Activated CD4-positive, alpha-beta memory T cell treated with anti-CD3 and anti-CD28 coated beads for 36 hours (primary cell): ENCODE measurements at places on chromosomes 6 and 20. TPM values are rescaled to one million over a fixed set of nuclear protein-coding genes. Genes with fewer than 3 reads are reported as not detected.
A peak's percentile ranks its signal among the peaks of the same experiment; 100 is the strongest.

The ADGRF4 gene
- not detected for total RNA-seq

The OPN5 gene
- total RNA-seq: not detected

The LINC00237 gene
- not detected for total RNA-seq

The FAM217A gene
- not detected for total RNA-seq

The ARMH2 gene
- not detected for total RNA-seq

The CST4 gene
- total RNA-seq: not detected

The PKIB gene
- total RNA-seq: 0.48 TPM

The SCAND1 gene
- 51.3 TPM for total RNA-seq

The WFDC10B gene
- total RNA-seq: not detected

The CAPN11 gene
- total RNA-seq: not detected

- H3K27ac ChIP-seq: no peak overlapping the region
- no peak overlapping the region for H3K4me3 ChIP-seq
- peaks cover 5% of the 10 kb centered on the region for H3K36me3 ChIP-seq
- H3K4me1 ChIP-seq: peaks cover 27% of the 10 kb centered on the region
Measured at GRCh38 chr20:49660912-49661311, 52.8 kb downstream of the B4GALT5 start.

GRCh38 chr6:75842732-75843131 is 93.7 kb downstream of the MYO6 start:
- no peak overlapping the region for H3K4me3 ChIP-seq
- no peaks in the 10 kb centered on the region for H3K4me1 ChIP-seq
- no peak overlapping the region for H3K27ac ChIP-seq
- H3K36me3 ChIP-seq: no peaks in the 10 kb centered on the region
- no peaks in the 10 kb centered on the region for H3K27me3 ChIP-seq

DNA sequence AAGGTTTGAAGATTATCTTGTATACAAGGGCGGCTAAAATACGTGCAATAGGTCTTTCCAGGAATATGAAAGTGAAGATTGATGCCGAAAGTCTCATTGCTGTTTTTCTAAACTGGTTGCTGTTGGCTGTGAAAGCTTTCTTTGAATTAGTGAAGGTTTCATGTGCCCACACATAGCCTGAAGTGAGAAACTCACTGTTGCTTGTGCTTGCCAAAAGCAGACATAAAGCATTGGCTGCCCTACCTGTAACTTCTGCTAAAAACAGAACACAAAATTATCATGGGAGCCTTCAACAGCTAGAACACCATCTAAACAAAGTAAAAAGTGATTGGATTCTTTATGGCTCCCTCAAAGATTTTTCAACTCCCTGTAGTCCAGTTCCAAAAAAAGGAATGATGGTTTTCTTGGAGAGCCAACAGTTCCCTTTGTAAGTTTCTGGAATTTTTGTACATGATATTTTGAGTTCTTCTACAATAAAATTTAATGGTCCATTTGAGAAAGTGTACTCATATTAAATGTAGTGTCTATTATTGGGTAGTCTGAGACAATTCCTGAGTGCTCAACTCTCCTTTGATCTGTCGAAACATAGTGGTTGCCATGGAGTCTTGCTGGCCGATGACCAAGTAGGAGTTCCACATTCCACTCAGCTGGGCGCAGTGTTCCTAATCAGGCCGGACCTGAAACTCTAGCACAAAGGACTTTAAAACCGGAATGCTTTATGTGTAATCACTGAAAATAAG is 68.5 kb downstream of the PLEKHG1 start:
- H3K4me3 ChIP-seq: no peak overlapping the region
- H3K36me3 ChIP-seq: no peaks in the 10 kb centered on the region
- DNase-seq: no peak
- no peak overlapping the region for H3K27ac ChIP-seq
- H3K27me3 ChIP-seq: no peaks in the 10 kb centered on the region

DNA sequence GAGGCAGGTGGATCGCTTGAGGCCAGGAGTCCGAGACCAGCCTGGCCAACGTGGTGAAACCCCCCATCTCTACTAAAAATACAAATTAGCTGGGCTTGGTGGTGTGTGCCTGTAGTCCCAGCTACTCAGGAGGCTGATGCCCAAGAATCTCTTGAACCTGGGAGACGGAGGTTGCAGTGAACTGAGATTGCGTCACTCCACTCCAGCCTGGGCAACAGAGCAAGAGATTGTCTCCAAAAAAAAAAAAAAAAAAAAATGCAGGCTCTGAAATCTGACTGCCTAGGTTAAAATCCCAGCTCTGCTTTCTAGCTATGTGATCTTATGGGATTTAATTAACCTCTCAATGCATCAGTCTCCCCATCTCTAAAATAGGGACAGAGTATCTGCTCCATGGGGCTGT is 3.3 kb upstream of the TMEM217 start:
- H3K4me3 ChIP-seq: no peak overlapping the region
- no peaks in the 10 kb centered on the region for H3K27me3 ChIP-seq
- H3K27ac ChIP-seq: no peak overlapping the region
- peaks cover 2% of the 10 kb centered on the region for H3K36me3 ChIP-seq
- DNase-seq: no peak

DNA sequence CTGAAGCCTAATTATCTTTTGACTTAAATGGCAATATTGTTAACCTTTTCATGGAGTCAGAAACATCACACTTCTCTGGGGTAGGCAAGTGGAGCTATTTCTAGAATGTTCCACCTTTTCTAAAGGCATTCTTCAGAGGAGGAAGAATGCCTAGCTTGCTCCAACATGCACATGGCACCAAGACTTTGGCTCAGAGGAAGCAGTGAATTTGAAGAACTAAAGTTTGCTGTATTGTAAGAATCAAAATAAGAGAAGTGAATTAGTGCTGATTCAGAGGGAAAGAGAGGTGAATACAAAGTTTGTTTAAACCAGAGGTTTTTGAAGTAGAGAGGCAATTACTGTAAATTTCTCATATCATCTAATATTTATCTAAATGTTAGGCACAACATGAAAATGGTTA is 92.2 kb downstream of the SOBP start:
- H3K27ac ChIP-seq: no peak overlapping the region
- peaks cover 9% of the 10 kb centered on the region for H3K27me3 ChIP-seq
- H3K4me3 ChIP-seq: no peak overlapping the region
- DNase-seq: no peak
- no peaks in the 10 kb centered on the region for H3K4me1 ChIP-seq

DNA sequence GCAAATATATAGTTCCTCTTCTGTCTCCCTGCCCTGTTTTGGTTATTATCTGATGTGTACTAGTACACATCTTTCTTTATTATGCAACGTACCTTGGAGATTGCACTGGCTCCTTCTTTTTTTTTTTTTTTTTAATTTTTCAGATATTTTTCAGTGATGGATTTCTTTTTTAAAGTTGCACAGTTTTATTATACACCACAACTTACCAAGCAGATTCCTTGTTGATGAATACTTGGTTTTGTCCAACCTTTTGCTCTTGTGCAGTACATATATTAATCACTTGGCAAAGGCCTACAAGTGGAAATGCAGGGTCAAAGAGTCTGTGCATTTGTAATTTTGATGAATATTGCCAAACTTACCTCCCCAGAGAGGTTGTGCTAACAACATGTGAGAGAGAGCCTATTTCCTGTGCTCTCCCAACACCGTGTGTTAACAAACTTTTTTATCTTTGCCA is 50.1 kb upstream of the RNF24 start:
- no peaks in the 10 kb centered on the region for H3K27me3 ChIP-seq
- no peak overlapping the region for H3K4me3 ChIP-seq
- DNase-seq: no peak

DNA sequence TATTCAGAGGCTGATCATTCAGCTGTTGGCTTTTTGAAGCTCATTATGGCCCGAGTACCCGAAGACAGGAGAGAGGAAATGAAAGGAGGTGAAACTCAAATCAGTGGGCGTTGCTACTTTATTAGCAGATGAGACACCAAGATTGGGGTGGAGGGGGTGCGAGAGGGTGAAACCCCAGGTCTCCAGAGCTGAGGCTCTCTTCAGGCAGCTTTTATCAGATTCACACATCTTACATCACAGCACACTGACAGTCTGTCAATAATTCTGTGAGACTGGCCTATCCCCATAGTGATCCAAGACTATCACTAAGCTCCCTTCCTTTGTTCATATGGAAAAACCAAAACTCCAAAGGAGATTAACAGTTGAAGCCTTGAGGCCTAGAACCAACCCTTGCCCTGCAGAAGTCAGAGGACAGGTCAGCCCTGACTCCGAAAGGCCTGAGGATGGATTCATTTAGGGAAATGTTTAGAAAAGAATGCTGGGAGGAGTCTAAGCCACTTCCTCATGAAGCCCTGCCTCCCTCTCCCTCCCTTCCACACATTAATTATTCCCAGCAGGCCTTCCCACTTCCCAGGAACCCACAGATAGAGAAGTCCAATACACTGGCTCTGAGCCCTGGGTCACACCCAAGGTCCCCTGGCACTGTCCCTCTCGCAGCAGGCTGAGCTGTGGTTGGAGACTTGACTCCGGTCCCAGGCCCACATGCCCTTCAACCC is 23.2 kb downstream of the TRERF1 start:
- H3K36me3 ChIP-seq: peaks cover 6% of the 10 kb centered on the region
- H3K4me1 ChIP-seq: peaks cover 57% of the 10 kb centered on the region
- H3K27ac ChIP-seq: peak overlapping the region; percentile 44

DNA sequence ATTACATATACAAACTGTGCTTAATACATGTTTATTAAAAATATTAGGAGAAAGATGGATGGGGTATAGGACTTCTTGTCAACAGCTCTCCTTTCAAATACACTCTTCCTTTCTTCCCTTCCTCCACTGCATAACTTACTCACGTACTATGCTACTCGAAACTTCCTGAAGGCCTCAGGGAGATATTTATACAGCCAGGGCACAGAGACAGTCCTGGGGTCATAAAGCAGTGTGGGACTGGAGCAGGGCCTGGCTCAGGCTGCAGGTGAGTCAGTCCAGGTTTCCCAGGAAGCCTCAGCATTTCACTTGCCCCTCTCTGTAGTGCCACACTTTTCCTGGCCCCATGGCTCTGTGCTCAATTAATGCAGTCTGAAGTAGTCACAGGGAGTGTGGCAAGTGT is 157.0 kb downstream of the UBE3D start:
- H3K27ac ChIP-seq: no peak overlapping the region
- H3K36me3 ChIP-seq: peaks cover 3% of the 10 kb centered on the region
- H3K4me3 ChIP-seq: no peak overlapping the region
- no peaks in the 10 kb centered on the region for H3K4me1 ChIP-seq

GRCh38 chr6:89034586-89035251 is 45.8 kb upstream of the PNRC1 start:
- no peak overlapping the region for H3K27ac ChIP-seq
- no peak for DNase-seq
- H3K27me3 ChIP-seq: no peaks in the 10 kb centered on the region
- no peaks in the 10 kb centered on the region for H3K4me1 ChIP-seq

GRCh38 chr6:26389349-26389894 is 6.5 kb downstream of the BTN2A2 start:
- peaks cover 16% of the 10 kb centered on the region for H3K4me1 ChIP-seq
- peaks cover 37% of the 10 kb centered on the region for H3K36me3 ChIP-seq
- peak overlapping the region; percentile 5 for H3K27ac ChIP-seq

- DNase-seq: no peak
- no peak overlapping the region for H3K4me3 ChIP-seq
- H3K36me3 ChIP-seq: no peaks in the 10 kb centered on the region
- H3K27me3 ChIP-seq: no peaks in the 10 kb centered on the region
- H3K4me1 ChIP-seq: no peaks in the 10 kb centered on the region
Measured at GRCh38 chr6:3294921-3295871, 36.4 kb downstream of the PSMG4 start.

DNA sequence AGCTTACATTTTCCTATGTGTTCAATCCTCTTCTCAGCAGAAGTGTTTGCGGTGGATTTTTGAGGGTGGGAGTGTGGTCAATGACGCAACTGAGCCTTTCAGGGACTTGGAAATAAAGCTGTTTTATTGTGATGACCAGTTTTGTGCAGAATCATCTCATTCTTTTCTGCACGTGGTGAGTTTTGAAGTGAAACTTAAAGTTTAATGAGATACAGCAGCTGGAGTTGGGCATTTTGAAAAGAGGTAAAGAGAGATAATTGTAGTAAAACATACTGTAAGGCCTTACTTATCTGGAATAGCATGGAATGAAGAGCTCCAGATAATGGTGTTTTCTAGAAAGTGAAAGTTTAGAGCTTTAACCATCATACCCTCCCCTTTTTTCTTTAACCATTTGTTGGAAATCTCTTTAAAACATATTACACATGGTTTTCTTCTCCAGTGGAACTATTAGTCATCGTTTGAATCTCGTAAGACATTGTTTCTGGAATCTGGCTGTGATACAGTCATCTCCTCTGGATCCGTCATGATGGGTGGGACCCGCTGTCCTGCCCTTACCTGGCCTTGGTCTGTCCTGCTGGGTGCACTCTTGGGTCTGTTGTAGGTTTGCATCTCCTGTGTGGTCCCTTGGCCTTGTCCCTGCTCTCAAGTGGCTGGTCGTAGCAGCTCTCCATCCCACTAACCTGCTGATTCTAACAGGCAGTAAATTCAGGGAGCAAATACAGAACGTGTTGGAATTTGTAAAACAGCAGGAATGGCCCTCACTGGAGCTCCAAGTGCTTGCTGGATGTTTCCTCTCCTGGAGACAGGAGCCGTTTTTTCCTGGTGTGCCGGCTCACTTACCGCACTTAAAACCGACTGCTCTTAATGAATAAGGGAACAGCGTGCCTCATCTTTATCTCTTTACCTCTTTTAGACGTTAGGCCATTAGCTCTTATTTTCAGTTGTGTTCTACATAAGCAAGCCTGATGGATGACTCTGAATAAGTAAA is 29.8 kb downstream of the UST start:
- no peaks in the 10 kb centered on the region for H3K27me3 ChIP-seq
- H3K27ac ChIP-seq: no peak overlapping the region
- DNase-seq: peak; percentile 37
- peaks cover 33% of the 10 kb centered on the region for H3K4me1 ChIP-seq

DNA sequence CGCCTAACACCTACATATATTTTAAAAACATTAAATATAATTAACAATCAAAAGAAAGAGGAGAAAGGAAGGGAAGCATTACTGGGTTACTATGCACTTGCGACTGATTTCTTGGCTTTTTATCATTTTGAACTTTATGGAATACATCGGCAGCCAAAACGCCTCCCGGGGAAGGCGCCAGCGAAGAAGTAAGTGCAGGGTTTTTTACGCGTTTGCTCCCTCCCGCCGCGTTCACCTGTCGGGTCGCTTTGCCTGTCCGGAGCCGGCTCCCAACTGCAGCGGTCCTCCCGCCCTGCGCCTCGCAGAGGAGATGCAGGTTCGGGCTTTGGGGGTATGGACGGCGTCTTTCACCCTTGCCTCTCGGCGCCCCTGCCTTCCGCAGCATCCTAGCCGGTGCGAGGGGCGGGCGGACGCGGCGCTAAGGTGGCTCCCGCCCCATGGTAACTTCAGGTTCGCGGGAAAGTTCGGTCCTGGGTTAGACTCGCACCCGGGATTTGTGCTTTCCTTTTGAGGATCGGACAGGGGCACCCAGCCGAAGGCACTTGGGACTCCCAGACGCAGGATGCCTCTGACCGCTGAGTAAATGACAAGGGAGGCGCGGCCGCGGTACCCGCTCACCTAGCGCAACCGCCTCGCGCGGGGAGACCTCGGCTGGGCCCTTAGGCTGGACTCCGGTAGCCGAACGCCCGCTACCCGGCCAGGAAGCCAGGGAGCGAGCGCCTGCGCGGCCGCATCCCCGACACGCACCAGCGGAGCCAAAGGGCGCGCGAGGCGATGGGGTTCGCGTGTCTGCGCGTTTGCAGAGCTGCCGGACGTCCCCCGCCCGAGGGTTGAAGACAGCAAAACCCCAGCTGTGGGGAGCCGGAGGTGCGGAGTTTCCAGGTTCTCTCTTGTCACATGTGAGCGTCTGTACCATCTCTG is 891 bp downstream of the RSPO3 start:
- peak overlapping the region; percentile 65 for H3K4me3 ChIP-seq
- DNase-seq: peak; percentile 21
- no peak overlapping the region for H3K27ac ChIP-seq
- peaks cover 24% of the 10 kb centered on the region for H3K4me1 ChIP-seq
- peaks cover 60% of the 10 kb centered on the region for H3K27me3 ChIP-seq
